Left renal pelvis (tissue), 4 donors: ENCODE measurements at places on chromosomes 3 and 15. TPM values are rescaled to one million over a fixed set of nuclear protein-coding genes. Genes with fewer than 3 reads are reported as not detected.

GRCh38 chr15:41031232-41032078 lies 78.2 kb downstream of the CHAC1 start:
- DNase-seq, result no peak

DNA sequence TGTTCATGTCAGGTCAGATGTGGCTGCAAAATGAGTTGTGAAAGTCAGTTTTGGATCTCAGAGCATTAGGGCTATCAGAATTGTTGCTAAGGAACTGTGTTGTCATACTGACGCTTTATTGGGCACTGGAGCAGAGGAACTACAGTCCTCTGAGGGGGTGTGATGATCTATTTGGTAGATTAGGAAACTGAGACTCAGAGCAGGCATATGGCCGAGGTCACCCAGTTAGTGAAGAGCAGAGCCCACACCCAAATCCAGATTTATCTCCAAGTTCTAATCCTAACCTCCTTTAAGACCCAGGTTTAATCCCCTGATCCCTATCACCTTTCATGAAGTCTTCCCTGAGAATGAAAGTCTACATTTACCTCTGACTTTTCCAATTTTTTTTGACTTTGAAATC lies 25.6 kb upstream of the GLCE start:
- DNase-seq, result no peak

DNA sequence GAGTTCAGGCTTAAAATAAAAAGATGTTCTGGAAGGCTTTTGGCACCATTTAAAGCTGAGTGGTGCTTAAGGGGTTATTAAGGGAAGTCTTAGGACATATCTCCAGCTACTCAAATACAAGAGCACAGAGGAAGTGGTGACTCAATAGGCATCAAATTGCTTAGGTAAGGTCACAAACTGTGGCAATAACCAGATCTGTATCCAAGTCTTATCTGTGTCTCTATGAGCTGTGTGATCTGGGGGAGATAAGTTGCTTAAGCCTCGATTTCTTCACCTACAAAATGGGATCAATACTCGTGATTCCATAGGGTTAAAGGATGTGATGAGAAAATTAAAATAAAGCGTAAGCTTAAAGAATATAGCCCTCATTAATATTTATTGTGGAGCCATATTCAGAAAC lies 7.6 kb downstream of the HDC start:
- no peak for DNase-seq

DNA sequence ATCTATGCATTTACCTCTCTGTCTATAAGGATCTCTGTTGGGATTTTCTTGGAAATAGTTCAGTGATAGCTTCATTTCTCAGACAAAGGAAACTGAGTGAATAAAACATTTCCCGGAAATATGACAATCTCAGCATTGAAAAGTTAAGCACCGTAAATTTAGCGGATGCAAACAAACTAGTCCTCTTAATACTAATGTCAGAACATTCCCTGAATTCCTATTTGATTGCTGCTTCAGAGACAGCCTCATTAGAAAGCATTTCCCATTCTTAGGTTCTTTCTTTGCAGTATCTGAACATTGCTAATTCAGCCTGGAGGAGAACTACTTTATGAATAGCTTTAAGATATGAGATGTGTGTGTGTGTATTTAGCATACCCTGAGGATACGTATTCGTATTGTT lies 101.3 kb downstream of the NR2F2 start:
- DNase-seq, result no peak

PCOLCE2 gene
- polyA plus RNA-seq, result 3.6 TPM

TMEM202 gene
- not detected for polyA plus RNA-seq

DNA sequence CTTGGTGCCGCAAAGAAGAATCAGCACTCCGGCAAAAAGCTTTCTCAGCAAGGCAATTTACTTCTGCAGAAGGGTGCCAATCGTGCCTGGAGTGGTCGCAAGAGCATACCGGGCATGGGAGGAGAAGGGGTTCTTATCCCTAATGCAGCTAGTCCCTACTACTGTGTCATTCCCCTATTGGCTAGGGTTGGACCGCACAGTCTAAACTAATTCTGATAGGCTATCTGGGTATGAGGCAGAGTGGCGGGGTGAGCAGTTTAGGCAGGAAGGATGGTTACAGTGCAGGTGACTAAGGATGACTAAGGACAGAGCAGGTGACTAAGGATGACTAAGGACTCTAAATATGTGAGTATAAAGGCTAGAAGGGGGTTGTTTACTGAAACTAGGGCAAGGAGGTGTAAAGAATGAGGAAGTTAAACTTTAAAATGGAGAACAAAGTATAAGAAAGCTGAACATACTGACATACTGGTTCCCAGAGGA lies 52.9 kb downstream of the PGBD4 start:
- no peak for DNase-seq

DNA sequence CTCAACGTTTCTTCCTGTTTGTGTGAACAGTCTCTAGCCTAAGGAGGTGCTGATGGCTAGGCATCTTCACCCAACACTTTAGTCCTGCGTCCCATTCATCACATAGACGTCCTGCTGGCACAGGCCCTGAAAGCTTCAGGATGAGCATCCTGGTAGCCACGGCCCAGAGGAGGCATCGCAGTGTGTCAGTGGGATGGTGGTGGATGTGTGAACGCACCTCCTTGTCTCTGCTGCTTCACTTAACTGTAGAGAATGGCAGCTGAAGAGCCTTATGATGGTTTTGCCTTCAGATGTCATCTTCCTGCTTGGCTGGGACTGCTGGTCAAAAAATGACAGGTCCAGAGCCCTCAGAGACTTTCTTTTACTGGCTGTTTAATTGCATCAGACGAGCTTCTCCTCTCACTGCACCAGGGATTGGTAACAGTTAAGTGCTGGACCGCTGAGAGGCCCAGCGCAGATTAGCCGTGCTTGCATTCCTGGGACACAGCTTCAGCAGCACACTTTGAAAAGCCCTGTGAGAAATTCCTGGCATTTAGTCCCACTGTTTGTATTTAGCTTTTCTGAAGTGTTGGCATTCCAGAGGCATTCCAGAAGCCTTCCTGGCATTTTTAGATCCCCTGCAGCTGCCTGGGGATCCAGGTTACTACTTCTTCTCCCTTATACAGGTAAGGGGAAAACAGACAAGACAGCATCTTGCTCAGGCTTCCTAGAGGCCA lies 132.4 kb upstream of the PLXNA1 start:
- peak; percentile 32 for DNase-seq

GRCh38 chr3:130383424-130383823 lies 38.0 kb downstream of the COL6A5 start:
- no peak for DNase-seq

DNA sequence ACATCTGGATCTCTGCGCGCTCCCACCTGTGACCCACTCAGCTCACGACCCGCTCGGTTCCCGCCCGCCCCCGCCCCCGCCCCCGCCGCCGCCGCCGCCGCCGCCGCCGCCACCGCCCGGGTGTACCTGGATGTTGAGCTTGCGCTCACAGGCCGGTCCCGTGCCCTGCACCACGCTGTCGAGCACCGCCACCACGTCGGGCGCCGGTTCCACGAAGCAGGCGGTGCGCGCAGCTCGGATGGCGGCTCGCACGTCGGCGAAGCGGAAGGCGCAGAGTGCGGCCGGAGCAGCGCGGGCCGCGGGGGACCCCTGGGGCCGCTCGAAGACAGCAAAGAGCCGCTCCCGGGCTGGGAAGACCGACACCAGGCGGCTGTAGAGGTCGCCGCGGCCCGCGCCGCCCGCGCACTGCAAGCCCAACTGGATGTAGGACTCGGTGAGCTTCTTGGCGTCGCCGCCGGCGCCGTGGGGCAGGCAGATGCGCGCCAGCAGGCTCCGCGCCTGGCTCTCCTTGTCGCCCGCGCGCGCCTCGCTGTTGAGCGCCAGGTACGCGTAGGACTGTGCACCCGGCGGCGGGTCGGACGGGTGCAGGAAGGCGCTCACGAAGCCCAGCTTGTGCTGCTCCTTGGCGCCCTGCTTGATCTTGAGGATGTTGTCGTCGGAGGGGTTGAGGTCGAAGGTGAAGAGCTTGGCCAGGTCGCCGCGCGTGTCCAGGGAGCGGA lies 1.1 kb downstream of the PLXND1 start:
- no peak for DNase-seq

GRCh38 chr3:117131259-117131658 lies 421.7 kb downstream of the TUSC7 start:
- no peak for DNase-seq

GRCh38 chr3:55592572-55592971 lies 105.5 kb upstream of the WNT5A start:
- no peak for DNase-seq

GRCh38 chr3:140931016-140931454 lies 10.6 kb upstream of the SLC25A36 start:
- no peak for DNase-seq

ADAMTSL3 gene
- 6.7 TPM for polyA plus RNA-seq

- DNase-seq, result no peak
These were observed 54.7 kb upstream of the TRAK1 start for GRCh38 chr3:42036483-42036823.

DNA sequence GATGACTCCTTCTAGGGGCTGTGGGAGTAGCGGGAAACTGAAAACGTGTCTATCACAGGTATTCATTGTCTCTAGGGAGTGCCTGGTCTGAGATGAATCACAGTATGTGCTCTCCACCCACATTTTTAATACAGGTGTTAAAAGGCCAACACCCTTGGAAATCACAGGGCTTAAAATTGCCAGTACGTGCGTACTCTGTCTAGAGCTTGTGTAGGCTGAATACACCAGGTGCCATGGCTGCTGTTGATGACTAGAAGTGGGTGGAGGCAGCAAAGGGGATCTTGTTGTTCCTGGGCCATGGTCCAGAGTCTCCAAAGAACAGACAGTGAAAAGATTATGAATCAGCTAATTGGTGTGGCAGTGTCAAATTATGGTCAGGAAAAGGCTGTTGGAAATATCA lies 35.1 kb upstream of the P3H2 start:
- no peak for DNase-seq

EIF1B gene
- 139 TPM for polyA plus RNA-seq

DNA sequence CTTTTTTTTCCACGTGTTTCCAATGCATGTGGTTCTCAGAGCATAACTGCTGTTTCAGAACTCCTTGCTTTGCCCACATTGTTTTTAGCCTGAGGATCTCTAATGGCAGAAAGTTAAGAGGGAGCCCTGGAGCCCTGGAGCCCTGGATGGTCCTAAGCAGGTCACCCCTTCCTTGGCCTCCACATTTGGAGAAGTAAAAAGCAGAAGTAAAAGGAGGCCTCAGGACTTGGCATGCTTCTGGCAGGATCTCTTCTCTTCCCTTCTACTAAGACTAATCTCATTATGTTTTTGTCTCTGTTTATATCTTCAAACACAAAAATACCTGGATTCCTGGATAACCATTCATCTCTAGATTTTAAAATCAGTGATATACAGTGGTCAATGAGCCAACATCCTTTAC lies 50.1 kb downstream of the P2RY1 start:
- no peak for DNase-seq

RUVBL1 gene
- polyA plus RNA-seq, result 67.3 TPM

TXNRD3 gene
- 23.0 TPM for polyA plus RNA-seq

GRCh38 chr3:190983875-190984274 lies 121.4 kb upstream of the GMNC start:
- no peak for DNase-seq

RLBP1 gene
- polyA plus RNA-seq, result not detected

VEPH1 gene
- polyA plus RNA-seq, result 68.0 TPM

SLC15A2 gene
- polyA plus RNA-seq, result 3.1 TPM

DNA sequence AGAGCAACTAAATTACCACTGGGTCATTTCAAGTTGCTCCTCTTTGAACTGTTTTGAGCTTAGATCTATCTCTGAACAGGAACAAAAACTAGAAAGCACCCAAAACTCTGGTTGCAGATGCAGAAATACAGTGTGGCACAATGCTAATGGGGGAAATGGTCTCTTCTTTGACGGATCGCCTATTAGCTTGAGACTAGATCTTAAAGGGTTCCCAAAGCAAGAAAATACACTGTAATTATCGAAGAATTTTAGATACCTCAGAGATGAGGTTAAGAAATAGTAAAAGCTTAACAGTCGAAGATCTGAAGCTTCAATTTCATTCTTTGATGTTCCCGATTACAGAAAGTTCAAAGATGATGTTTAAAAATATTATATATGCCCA lies 818 bp downstream of the PPP1R2 start:
- DNase-seq, result no peak

GRCh38 chr15:81338170-81339007 lies 14.4 kb upstream of the STARD5 start:
- DNase-seq, result no peak

ATP10A gene
- 2.8 TPM for polyA plus RNA-seq

GRCh38 chr3:29436612-29437323 lies 155.9 kb downstream of the RBMS3 start:
- DNase-seq, result no peak

DNA sequence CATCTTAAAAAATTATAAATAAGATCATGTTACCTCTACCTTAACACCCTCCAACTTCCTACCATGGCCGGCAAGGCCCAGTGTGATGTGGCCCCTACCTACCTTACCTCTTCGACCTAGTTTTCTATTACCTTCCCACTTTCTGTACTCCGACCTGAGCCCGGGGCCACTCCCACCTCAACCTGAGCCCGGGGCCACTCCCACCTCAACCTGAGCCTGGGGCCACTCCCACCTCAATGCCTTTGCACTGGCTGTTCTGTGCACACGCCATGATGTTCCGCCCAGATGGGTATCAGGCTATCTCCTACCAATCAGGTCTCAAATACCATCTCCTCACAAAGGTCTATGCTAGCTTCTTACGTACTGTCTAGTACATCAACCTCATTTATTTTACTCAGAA lies 66.8 kb upstream of the XXYLT1 start:
- DNase-seq, result no peak

DNA sequence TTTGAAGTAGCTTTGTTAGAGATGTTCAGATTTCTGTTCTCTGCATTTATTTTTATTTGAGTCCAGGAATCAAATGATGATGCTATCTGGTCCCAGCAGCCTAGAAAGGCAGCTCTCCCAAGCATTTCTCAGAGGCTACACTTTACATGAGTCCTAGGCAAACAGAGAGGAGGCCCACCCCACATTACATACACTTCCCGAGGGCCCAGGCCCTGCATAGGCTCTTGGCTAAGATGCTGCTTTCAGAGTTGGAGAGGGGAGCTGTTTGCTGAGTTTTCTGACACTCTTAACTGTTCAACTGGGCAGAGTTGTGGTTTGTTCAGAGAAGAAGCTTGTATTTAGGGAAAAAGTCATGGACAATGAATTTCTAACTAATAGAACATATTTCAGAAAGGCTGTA lies 117.9 kb upstream of the RGMA start:
- DNase-seq, result no peak

DNA sequence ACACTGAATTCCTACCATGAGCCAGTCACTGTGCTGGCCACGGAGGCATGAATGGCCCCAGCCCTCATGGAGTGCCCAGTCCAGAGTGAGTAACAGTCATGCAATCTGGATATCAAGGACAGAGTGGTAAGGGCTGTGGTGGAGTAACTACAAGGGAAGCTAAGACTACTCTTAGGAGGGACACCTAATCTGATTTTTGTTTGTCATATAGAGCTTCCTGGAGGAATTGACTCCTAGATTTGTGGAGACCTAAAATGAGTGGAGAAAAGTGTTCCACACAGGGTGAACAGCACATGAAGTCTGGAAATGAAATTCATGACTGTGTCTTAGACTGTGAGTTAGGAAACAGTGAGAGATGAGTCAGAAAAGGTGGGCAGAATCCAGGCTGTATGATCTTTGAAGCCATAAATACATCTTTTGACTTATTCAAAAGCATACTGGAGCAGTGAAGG lies 219.9 kb downstream of the NFKBIZ start:
- DNase-seq, result no peak
